ENCODE measurements at places on chromosomes 6 and 20.

DNA sequence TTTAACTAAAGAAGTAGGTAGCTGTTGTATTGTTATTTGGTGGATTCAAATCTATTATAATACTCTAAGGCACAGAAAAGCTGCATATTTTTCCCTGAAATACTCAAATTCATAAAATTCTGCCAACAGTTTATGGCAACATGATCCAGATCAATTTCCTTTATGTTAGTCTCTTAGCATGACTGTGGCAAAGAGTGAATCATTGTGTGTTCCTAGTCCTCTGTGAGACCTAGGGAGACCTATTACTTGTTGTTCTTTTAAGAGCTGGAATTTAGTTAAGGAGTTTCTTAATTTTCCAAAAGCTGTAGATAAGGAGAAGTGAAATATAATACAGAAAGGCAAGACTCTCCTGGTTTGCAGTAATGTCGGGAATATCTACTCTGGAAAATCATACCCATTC, 149.6 kb downstream of the RIMS1 start:
- DNase-seq, result no peak

DNA sequence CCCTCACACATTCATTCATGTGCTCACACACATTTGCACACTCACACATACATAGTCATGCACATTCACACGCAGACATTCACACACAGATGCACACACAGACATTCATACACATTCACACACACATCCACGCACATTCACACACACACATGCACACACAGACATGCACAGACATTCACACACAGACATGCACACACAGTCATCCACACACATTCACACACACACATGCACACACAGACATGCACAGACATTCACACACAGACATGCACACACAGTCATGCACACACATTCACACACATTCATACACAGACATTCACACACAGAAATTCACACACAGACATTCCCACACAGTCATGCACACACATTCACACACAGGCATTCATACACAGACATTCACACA, 147.3 kb downstream of the PACRG start:
- DNase-seq, result no peak

- DNase-seq, result no peak
Measured at GRCh38 chr6:30507849-30508827, 18.8 kb downstream of the HLA-E start.

- no peak for DNase-seq
Measured at GRCh38 chr6:24273096-24273870, 84.6 kb downstream of the DCDC2 start.

GRCh38 chr6:116244284-116244683, 9.6 kb downstream of the TSPYL4 start:
- DNase-seq, result no peak

- no peak for DNase-seq
Measured at GRCh38 chr6:149493761-149494320, 9.0 kb upstream of the ZC3H12D start.

GRCh38 chr20:59175002-59175401, 11.4 kb downstream of the ZNF831 start:
- no peak for DNase-seq

DNA sequence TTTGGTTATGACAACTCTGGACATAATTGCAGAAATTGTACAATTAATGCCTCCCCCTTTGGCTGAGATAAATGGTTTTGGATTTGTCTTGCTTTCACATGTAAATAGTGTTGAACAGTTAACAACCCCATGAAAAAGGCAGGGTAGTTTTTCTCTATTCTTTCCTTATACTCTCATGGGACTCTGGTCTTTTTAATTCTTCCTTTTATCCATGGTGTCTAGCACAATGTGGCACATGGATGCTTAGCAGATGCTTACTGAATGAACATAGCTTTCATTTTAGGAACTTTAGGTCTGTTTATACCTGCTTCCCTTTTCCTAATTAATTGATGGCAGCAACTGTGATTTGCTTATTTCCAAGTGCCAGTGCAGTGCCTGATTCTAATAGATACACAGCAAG, 75.6 kb downstream of the NCOA3 start:
- DNase-seq, result no peak

DNA sequence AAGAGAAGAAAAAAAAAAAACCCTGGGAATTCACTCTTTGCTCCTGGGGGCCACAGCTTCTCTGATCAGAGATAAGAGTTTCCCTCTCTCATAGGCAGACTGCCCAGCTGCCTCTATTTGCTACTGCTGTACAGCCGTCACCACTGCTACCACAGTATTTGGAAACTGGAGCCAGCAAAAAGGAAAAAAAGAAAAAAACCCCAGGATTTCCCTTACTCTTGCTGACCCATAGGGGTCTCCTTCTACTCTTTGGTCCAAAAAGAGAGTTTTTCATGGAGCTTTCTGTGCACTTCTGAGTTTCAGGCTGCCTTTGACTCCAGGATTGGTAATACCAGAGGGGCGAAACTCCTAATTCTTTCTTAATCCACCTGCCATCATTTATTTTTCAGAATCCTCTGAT, 89.7 kb downstream of the MDGA1 start:
- DNase-seq, result peak; percentile 56

Data from A673 (cell line).